HT-29 (cell line): ENCODE measurements at places on chromosomes 1 and 21.

DNA sequence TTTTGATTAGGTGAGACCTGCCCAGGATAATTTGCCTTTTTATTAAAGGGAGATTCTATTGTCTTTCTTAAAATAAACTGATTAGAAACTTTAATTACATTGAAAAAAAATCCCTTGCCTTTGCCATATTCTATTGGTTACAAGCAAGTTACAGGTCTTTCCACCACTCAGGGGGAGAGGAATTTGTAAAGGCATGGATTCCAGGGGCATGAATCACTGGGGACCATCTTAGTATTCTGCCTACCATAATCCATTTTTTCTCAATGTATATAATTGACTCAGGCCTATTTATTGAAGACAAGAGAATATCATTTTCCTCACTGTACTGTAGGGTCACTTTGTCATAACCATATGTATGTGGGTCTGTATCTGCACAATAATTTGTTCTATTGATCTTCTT lies 124.3 kb upstream of the PDE4B start:
- no peak for DNase-seq

- DNase-seq: no peak
Observed at GRCh38 chr1:12756273-12756672, 10.3 kb downstream of the CFAP107 start.

- DNase-seq: peak; percentile 57
Observed at GRCh38 chr1:111334169-111334568, 43.5 kb downstream of the CHIA start.

DNA sequence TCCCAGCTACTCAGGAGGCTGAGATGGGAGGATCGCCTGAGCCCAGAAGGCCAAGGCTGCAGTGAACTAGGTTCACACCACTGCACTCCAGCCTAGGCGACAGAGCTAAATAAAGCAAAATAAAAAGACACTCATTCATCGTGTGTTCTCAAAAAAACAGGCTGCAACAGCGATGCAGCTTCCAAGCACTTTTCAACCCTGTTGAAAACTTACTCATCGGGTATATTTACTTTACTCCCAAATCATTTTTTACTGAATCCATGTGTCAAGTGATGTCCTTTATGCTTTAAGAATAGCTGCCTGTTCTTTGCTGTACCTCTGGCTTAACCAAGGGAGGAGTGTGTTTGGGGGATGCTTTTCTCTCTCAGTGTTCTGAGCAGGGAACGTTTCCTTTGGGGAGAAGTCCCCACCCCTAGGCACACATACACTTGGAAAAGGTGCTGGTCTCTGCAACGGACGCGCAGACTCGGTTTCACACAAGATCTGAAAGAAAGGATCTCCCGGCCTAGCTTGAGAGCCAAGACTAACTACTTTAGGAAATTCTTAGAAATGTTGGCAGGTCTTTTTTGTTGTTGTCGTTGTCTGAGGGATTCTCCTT lies 1.4 kb downstream of the MAP1LC3C start:
- DNase-seq: no peak

DNA sequence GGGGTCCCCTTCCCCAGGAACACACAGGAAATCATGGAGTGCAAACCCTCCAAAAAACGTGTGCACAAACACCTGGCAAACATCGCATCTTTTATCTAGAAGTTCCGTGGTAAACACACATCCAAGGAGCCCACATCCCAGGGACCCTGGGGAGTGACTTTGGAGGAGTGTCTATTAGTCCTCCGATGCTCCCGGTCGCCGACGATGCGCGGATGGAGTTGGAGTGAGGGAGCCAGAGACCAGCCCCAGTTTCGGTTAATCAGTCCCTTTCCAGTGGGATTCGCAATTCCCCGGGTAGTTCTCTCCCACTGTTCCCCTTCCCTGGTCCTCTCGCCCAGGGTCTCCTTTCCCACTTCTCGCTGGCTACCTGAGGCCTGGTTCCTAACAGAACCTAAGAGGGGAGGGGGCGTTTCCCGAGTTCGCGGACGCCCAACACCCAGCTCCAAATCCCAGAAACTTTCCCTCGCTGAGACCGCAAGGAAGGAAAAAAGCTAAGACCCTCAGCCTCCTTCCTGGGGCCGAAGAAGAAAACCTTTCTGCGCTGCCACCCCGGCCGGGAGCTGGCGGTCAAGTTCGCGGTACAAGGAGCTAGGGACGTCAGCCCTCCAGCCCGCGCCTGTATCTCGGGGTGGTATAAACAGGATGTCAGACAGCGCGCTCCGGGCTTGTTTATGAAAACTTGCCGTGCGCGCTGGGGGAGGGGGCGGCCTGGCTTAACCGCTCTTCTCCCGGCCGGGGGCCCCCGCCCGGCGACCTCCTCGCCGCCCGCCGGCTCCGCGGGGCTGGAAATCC lies 787 bp downstream of the JAK1 start:
- DNase-seq: peak; percentile 35

GRCh38 chr1:226447932-226448665 lies 40.2 kb upstream of the PARP1 start:
- DNase-seq: no peak
